DMS79 (cell line): ENCODE measurements at places on chromosomes 7 and 10.
A peak's percentile ranks its signal among the peaks of the same experiment; 100 is the strongest.

GRCh38 chr10:129871966-129872365, 92.1 kb downstream of the EBF3 start:
- no peak for DNase-seq

- no peak for DNase-seq
Observed at GRCh38 chr10:1552406-1552805, 184.9 kb downstream of the ADARB2 start.

DNA sequence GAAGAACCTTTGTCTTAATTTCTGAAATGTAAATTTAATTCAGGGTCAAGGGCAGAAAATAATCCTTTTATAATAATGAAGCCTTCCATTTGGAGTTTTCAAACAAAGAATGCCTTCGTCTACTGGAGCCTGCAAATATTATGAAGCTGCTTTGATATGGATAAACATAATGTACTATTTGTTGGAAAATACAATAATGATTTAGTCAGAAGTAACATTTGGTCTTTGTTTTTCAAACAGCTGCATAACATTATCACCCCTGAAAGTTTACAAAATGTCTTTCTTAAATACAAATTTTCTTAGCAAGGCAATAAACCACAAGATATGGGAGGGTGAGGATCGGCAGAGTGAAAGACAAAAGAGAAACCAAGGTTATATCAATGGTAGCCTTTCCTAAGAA, 41.5 kb downstream of the TMEM26 start:
- DNase-seq: no peak

- DNase-seq: no peak
Observed at GRCh38 chr10:60508831-60509230, 119.2 kb upstream of the ANK3 start.

DNA sequence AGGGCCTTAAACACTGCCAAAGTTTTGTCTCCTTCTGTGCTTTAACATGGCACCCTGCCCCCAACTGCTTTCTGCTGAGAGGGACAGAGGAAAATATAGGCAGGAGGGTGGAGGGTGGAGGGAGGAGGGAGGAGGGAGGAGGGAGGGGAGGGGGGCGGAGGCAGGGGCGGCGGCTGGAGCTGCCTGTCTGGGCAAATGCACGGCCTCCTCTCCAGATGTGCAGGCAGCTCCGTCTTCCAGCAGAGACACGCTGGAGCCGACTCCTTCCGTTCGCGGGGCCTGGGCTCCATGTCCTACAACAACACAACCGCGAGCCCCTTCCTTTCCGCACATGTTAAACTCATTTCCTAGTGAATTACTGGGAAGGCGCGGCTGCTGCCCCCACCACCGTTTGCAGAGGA, 14.2 kb downstream of the EBF3 start:
- DNase-seq: no peak

DNA sequence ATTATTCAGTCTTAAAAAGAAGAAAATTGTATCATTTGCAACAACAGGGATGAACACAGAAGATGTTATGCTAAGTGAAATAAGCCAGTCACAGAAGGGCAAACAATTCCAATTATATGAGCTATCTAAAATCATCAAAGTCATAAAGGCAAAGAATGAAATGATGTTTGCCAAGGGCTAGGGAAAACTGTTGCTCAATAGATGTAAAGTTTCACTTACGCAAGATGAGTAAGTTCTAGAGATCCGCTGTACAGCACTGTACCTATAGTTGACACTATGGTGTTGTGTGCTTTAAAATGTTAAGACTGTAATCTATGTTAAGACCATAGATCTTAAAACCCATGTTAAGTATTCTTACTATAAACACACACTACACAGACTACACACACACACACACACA, 904.6 kb upstream of the LRRN3 start:
- no peak for DNase-seq

DNA sequence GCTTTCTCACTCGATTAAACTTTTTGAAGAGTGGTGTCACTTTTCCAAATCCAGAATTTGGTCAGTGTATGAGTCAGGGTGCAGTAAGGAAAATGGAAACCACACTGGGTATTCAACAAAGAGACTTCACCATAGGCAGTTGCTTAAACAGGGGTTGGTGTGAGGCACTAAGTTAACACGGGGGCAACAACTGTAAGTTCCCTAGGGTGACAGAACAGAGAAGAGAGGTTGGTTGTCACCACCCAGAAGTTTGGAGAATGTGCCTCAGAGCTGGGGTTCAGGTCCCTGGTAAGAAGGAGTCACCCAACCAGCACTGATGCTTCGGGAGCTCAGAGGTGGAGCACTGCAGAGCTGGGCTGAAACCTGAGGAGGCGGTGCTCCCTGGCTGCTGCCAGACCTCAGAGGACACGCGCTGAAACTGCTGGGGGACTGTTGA, 170.4 kb downstream of the ARID5B start:
- no peak for DNase-seq

DNA sequence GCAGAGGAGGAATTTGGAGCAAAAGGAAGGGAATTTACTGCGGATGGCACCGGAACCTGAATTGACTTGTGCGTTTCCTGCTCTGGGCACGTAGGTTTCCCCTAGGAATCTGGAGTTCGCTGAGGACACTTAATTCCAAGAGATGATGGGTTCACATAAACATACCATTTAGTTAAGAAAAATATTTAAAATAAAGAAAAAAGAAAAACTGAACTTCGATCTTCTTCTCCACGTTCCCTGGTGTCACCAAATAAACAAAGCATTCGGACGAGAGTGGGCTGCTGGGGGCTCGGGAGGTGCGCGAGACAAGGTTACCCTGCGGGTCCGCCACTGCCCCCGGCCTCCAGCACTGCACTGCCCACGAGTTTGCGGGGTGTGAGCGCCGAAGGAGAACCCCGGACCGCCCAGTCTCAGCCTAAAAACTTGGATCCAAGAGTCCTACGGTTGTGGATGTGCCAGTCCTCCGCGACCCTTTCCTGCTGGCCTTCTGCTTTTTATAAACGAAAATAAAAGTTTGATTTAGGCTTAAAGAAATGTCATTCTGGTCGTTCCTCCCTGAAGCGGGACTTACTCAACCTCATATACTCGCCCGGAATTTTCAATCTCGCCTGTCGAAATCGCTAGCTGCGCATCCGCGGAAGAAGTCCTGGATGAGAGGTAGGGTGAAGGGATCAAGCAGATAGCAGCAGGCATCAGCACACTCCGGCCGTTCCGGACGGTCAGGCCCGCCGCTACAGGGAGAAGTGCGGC, 30.3 kb downstream of the SKIDA1 start:
- DNase-seq: no peak

DNA sequence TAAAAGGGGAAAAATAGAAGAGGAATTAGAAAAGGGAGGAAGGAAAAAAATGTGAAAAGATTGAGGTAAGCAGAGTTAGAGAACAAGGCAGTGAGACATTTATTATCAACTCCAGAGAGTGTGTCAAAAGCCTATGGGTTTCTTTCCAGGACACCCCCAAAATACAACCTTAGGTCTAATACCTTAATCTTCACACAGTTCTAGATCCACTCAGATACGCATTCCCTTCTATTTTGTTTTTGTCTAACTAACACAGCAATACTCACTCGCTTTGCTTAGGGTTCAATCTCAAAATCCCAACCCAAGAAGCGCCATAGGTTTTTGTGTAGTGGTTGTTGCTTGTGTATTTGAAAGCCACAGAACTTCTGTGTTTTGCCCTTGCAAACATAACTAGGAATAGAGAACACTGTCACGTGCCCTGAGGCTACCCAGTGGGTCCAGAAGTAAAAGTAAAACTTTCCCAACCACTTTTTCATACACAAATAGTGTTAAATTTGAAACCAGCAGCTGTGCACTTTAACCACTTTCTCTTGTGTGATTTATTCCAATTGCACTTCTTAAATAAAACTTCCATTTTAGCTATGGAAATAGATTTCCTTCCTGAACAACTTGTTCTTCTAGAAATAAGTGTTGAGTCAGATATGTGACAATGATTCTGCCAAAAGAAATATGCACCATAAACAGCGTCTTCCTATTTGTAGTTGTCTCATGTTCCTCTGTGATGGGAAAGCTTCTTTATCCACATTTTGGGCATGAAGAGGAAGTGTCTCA, 414.7 kb upstream of the GHITM start:
- no peak for DNase-seq

DNA sequence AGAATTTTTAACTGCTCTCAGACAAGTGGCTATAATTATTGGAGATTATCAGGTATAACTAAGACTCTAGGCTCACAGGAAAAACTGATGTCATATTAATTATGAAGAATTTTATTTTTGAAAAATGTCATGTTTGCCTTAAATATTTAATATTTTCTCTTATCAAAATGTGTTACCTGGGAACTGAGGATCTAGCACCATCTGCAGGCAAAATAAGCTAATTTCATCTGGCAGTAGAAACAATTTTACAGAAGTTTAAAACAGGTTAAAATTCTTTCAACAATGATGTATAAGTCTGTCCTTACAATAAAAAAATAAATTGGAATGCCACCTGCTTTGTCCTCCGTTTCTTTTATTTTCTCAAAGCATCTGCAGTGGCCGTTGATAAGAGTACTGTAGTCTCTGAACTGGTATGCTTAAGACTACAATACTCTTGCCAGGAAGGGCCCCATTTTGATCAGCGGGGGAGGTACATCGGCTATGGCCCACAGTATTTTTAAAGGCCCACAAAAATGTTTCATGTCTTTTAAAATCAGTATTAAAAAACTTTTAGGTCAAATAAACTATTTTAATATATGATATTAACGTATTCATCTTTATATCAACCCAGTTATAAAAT, 81.3 kb downstream of the VWDE start:
- no peak for DNase-seq

DNA sequence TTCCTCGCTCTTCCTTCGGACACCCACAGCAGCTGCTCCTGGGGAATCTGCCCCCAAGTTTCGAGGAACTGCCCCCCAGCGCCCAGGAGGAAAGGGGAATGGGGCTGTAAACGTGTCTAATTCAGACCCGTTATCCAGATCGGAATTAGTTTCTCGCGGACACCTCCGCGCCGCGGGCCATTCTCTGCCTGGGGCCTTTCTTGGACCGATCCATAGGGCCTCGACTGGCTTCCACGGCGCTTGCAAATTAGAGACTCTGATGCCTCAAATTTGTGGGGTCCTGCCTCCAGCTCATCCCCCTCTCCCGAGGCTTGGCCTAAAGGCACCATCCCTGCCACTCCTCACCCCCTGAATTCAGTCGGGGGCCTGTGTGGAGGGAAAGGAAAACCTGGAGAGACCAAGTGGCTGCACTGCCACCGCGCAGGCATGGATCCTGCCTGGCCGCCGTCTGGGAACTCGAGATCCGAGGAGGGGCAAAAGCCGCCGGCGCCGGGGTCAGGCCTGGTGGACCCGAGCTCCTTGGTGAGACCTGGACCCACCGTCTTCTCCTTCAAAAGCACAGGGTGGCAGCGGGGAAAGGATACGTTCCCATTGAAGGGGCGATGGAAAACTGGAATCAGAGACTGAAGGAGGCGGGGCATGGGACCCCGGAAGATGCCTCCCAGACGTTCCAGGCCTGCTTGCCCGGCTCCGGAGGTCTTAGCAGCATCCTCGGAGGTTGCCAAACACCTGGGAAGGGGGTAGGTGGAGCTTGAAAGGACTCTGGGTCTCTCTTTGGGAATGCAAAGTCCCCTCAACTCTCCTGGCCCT, 13.7 kb downstream of the LBX1 start:
- peak; percentile 46 for DNase-seq

DNA sequence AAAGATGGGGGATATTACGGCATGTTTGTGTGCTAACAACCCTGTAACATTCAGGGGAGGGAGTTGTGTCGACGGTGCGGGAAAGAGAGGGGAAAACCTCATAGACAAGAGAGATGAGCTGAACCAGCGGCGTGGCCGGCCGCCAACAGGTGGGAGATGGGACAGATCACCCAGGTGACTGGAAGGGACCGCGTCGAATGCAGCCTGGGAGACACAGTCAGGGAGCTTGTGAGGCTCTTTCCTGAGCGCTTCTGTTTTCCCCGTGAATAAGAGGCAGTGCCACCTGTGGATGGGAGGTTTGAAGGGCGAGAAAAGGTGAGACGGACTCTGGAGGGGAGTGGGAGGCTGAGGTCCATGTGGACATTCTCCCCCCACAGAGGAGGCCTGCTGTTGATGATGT, 9.9 kb upstream of the PRKAG2 start:
- no peak for DNase-seq

DNA sequence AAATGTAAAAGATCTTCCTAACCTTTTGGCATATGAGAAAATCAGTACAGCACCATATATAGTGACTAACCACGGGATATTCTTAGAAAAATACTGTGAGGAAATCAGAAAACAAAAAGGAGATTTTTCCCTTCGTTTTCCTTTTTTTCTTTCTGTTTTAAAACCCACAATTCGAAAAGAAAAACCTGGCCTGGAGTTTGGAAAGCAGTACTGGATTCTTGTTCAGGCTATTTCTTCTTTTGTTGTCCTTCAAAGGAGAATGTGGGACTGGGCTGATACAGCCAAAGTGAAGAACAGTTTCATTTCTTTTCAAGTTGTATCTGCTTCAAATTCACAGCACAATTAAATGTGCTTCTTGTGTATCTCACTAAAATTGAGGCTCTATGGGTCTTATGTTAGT, 156.8 kb upstream of the PHYHIPL start:
- DNase-seq: no peak

DNA sequence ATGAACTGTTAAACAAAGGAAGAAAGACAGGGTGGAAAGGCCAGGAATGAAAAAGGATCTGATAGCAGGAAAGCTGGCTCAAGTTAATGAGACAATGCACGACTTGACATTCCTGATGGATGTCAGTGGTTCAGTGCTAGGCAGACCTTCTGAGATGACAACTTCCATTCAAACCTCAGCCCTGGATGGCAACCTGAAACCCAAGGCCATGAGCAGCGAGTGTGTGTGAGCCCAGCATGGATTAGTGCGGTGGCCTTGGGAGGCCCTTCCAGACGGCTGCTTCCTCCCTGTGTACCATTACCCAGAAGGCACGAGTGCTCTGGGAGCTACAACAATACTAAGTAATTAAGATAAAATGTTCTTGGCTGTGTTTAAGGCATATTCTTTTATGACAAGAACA, 18.8 kb downstream of the TRIL start:
- no peak for DNase-seq

GRCh38 chr7:28181416-28181815, 821 bp upstream of the JAZF1 start:
- no peak for DNase-seq

DNA sequence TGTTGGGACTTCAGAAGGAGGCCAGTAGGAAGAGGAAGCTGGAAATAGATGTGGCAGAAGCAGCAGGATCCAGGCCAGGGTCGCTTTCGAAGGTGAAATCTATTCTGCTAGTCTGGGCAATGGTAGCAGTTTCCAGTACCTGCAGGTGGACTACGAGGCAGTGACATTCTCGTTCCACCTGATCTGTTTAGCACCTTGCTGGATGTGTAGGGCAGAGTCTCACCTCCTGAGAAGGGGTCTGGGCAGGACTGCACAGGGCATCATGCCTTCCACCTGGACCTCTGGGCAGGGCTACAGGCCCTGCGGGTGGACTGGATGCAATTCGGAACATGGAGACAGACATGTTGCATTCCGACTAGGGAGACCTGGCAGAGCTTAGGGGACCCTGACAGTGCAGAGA, 254.8 kb upstream of the ZNF32 start:
- DNase-seq: no peak

GRCh38 chr10:99421233-99421739, 9.1 kb downstream of the GOT1 start:
- DNase-seq: no peak

- DNase-seq: no peak
Observed at GRCh38 chr7:141210862-141211261, 137.0 kb downstream of the TMEM178B start.

- DNase-seq: no peak
Observed at GRCh38 chr10:8063128-8063908, 8.8 kb downstream of the GATA3 start.
